ENCODE measurements at places on chromosomes 3 and 15. TPM values are rescaled to one million over a fixed set of nuclear protein-coding genes. Genes with fewer than 3 reads are reported as not detected.

GRCh38 chr3:78846718-78847117 is 921.1 kb downstream of the ROBO1 start:
- no peak for DNase-seq

GRCh38 chr3:190381441-190381840 is 6.5 kb upstream of the CLDN16 start:
- DNase-seq = peak; percentile 33

DNA sequence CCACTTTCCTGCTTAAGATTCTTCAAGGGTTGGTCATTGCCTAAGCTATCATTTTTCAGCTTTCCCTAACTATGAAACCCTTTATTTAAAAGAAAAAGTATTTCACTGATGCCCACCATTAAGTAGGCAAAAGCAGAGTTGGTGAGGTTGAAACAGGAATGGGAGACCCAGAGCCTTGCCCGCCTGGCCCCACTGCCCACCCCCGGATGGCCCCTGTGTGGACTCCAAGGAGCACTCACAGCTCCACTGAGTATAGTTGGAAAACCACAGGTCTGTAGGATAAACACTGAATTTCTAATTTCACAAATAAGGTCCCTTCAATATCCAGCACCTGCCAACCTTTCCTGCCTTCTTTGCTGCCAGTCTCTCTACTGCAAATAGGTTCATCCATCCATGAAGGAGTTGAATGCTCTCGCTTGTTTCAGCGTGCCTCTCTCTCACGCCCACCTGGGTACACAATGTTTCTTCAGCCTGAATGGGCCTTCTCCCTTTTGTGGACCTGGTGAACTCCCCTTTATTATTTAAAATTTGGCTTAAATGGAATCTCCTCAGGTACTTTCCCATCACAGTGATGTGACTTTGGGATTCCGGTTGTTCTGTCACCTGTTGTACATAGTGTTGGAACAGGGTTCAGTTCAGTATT is 8.7 kb upstream of the ACAP2 start:
- no peak for DNase-seq

DNA sequence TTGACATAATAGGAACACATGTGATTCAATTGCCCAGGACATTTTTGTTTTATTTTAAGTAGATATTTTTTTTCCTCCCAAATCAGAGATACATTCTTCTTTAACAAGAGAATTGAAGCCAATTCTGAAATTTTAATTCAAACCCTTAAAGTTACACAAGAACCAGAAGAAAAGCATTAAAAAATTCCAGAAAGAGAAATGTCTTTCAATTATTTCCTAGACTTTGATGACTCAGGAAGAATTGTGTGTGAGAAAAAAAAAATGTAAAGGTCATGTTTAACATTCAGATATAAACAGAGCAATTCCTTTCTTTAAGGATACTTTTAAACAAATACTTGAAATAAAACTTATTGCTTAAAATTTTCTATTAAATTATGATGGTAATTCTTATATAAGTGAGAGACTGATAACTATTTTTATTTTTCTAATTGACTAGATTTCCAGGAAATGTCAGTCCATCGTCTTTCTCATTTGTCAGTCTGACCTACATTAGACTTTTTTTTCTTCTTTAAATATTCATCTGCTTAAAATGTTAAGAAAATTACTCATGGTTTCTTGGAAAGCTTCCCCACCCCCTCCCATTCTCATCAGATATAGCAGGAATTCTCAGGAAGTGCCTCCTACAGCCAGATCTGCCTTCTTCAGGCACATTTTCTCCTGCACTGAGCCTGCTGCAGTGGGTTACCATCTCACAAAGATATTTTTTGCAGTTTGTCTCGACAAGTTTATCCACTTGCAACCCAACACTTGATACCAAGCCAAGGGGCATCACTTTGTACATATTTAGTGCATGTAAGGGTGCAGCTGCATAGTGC is 261.8 kb upstream of the CBLB start:
- peak; percentile 6 for DNase-seq

DNA sequence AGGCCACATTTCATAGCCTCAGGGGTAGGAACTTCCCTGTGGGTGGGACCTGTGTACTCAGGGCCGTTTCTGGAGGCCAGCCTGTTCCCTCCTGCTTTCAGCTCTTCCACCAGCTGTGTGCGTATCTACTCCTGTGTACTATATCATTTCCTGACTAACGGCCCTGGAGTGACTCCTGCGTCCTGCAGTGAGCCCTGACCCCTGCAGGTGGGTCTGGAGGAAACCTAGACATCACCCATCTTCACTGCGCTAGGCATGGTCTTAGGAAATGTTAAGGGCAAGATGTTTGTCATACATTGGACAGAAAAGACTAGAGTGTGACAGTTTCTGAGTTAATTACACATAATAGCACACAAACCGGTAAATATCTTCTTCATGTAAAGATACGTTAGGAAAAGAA is 297.3 kb downstream of the GABRB3 start:
- no peak for DNase-seq

- DNase-seq = peak; percentile 41
Measured at GRCh38 chr15:55799291-55800212, 56.6 kb upstream of the PRTG start.

KLHL40 gene
- not detected for total RNA-seq

All from Caki2 (cell line).